ENCODE measurements at places on chromosomes 4 and X. TPM values are rescaled to one million over a fixed set of nuclear protein-coding genes. Genes with fewer than 3 reads are reported as not detected.

COX7B2 gene
- total RNA-seq: not detected

CPE gene
- 175 TPM for total RNA-seq

FANCB gene
- 2.4 TPM for total RNA-seq

AGA gene
- 29.1 TPM for total RNA-seq

TENM3 gene
- total RNA-seq: 39.9 TPM

All from gastroesophageal sphincter (tissue), 4 donors.